ENCODE measurements at places on chromosomes 11 and 22.
A peak's percentile ranks its signal among the peaks of the same experiment; 100 is the strongest.

- DNase-seq: no peak
Measured at GRCh38 chr22:44729391-44730021, 22.9 kb upstream of the ARHGAP8 start.

DNA sequence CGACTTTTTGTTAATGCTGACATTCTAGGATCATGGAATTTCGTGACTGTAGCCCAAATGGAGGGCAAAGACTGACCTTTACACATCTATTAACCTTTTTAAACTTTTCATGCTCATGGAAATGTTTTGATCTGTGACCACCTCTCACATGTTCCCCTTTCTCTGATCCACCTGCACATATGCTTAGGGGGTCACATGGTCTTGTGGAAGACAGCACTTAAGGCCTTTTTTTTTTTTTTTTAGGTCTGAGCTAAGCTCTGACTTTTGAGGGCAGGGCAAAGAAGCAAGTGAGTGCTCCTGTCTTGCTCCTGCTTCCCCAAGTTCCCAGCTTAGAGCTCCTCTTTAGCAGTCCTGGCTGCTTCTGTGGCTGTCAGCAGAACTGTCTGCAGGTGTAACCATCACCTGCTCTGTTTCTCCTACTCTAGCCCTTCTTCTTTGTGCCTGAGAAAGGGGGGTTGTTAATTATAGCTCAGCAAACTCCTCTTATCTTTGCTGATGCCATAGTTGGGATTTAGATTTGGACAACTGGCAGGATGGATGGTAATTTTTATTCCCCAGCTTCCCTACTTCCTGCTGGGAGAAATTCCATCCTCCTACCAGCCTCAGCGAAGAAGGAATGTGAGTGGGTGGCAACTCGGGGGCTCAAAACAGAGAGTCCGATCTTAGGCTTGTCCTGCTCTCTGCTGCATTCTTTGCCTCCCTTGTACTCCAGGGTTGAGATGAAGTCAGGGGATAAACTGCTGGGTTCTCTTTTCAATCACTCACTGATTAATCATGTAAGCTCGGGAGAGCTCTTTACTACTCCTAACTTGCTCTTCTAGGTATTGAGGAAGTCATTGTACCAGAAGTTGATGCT is 64.4 kb downstream of the GRAMD1B start:
- no peak for DNase-seq

DNA sequence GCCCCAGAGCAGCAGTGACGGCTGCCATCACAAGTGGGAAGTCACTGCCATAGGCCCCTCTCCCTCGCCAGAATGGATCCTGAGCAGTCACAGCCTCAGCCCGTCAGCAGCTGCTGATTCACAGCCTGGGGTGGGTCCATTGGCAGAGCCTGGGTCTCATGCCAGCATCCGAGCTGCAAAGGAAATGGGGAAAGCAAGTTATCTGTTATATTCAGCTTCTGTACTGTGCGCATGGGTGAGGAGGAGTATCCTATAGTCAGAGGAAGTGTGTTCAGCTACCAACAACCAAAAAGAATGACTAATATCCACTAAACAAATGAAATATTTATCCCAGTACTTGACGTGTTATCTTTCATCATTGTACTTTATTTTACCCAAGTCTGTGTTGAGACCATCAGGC is 119.7 kb downstream of the RCN1 start:
- DNase-seq: no peak

DNA sequence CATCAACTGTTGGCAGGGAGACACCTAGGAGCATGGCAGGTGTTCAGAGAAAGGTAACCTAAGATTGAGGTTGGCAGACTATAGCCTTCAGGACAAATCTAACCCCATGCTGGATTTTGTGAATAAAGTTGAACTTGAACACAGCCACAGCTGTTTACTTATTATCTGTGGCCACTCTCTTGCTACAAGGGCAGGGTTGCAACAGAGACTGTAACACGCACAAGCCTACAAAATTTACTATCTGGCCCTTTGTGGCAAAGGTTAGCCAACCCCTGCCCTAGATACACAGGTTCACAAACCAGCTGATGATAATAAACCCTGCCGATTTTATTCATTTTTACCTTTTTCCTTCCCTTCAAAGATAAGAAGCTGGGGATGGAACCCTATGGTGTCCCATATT is 2.5 kb downstream of the THYN1 start:
- DNase-seq: peak; percentile 62

GRCh38 chr11:76033699-76034098 is 172.6 kb downstream of the WNT11 start:
- DNase-seq: no peak

DNA sequence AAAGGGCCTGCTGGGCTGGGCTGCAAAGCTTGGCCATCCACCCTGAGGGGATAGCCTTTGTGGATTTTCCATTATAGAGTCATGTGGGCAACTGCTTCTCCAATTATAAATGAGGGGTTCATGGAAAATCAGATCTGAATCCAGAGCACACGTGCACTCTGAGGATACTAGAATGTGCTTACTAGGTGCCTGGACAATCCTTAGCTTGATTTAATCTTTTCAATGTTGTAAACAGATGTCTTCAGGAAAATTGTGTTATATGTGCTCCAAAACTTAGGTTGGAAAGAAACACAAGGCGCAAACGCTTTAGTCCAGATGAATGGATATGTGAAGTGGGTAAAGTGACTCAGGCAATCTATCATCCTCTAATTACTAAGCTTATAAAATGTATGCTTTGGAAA is 92.0 kb downstream of the SLC17A6 start:
- DNase-seq: no peak

DNA sequence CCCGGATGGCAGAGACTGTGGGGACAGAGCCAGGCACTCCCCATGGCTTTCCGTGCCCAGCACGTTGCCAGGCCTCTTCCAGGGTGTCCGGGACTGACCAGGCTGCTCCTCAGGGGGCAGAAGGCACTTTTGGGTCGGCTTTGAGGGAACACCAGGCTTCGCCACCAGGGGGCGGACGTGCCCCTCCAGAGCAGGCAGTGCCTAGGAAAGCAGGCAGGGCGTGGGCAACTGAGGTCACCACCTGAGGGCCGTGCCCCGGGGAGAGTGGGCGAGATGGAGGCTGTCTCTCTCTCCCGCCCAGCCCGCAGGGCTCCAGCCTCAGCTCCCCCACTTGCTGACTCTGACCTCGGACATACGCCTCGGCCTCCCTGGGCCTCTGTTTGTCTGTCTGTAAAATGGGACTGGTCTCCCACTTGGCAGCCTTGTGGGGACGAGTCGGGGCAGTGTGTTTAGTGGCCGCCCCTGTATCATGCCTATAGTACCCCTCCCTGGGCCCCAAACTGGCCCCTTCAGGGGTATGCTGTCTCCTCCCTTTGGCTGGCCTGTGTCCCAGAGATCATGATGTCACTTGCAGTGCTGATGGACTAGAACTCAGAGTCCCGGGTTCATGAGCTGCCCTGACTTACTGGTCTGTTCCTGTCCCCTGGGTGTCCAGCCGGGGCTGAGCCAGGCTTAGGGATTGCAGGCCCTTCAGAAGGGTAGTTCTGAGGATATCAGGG is 4.4 kb upstream of the PRR5 start:
- DNase-seq: no peak
